Cardiac muscle cell (in vitro differentiated cells and primary cell): ENCODE measurements at places on chromosomes 4 and X.

DNA sequence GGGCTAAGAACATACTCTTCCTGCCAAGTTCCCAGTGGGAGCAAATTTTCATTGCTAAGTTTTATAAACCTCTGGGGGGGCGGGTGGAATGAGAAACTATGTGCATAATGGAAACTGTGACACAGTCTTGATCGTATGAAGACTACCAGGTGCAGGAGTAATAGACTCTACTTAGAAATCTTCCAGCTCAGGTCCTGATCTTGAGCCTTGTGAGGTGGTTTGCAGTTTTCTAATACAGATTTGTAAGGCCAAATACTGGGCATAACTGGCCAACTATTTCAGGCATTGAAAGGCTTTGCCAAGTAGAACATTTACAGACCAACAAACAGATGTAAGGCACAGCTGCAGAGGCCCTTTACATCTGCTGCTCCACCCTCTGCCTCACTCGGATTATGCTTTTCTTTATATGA is 89.7 kb upstream of the CBR4 start:
- peak; percentile 69 for DNase-seq

- peak; percentile 45 for DNase-seq
These were observed 13.8 kb downstream of the MAD2L1 start for GRCh38 chr4:120052856-120053255.

DNA sequence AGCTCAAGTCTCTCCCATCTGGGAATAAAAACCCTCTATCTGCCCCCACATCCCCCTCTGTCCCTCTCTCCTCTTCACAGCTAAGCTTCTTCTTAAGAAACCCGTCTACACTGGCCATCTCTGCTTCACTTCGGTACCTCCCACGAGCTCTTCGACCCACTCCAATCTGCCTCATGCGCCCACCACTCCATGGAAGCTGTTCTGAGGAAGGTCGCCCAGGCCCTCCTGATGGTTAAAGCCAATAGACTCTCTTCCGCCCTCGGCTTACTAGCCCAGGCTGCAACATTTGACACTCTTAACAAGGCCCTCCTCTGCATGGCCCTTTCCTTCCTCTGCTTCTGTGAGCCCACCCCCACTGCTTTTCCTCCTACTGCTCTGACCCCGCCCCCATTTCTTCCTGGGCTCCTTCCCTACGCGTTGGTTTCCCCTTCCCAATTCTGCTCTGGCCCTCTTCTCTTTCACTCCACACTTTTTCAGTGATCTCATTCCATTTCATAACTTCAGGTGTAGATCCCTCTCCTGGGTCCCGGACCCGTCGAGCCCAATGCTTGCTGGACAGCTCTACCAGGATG is 11.8 kb downstream of the IQSEC2 start:
- DNase-seq: no peak

DNA sequence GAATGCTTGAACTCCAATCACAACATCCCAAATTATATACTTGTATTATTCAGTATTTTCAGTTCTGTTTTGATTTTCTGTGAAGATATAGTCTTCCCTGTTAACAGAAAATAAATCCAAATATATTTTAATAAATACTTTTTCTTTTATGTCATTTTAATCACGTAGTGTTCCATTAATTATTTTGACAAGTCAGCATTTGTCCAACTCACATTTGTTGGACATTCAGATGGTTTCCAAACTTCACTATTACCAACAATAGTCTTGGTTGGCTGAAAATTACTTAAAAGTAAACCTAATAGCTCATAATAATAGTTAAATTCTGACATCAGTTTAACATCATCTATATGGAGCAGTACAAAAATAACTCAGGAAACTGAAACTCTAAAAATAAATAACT is 60.7 kb upstream of the SPANXD start:
- no peak for DNase-seq

DNA sequence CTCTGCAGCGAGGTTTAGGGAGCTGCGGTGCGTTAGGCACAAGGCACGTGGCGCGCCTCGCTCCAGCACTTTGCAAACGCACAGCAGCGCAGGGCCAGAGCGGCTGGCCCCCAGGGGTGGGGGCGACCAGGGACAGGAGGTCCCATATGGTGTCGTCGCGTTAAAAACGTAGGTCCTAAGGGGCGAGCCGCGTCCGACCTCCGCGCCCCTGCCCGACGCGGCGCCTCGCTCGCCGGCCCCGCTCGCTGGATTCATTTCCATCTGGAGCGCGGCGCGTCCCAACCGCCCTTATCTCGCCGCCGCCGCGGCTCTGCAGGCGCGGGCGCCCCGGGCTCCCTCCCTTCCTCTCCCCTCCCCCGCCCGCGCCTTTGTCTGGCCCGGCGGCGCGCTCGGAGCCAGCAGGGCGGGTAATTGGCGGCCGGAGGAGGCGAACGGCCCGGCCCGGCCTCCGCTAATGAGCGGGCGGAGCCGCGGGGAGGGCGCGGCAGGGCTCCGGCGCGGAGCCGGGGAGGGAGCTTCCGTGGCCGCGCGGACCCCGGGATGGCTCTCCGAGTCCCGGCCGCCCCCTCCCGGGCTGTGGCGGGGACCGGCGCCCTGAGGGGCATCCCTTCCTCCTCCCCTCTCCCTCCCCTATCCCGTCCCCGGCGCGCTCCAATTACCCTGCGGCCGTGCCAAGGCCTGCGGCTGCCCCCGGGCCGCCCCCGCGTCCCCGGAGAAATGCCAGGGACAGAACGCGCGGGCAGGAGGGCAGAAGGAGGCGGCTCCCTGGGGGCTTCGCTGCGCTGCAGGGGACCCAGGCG is 409.0 kb downstream of the BCOR start:
- DNase-seq: peak; percentile 93

DNA sequence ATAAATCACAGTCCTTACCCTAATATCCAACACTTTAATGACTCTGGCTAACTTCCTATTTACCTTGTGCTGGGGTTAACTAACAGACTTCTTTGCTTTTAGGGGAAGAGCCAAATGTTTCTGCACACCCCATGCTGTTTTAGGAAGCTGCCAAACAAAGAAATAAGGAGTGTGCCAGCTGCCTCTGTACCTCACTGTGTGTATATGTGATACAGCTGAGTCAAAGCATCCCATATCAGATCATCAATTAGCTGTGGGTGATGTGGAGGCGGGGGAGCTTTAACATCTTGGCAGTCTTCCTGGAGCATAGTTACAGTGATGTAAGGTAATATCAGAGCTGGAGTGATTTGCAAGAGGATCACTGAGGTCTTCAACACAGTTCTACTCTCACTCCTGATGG is 95.4 kb downstream of the COL25A1 start:
- DNase-seq: no peak

DNA sequence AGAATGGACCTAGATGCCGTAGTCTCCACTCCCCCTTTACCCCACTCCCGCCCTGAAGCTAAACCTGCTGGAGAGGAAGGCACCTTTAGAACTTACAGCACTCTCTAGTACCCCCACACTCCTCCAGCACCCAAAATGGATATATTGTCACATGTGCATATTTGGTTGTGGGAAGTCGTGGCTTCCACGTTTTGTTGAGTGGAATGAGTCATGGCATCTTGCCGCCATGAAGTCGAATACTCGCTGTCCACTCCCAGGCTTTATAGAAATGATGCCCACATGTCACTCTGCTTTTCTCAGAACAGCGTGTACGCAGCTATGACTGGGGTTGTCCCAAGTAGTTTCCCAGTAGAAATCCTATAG is 545 bp downstream of the ABCE1 start:
- peak; percentile 41 for DNase-seq

DNA sequence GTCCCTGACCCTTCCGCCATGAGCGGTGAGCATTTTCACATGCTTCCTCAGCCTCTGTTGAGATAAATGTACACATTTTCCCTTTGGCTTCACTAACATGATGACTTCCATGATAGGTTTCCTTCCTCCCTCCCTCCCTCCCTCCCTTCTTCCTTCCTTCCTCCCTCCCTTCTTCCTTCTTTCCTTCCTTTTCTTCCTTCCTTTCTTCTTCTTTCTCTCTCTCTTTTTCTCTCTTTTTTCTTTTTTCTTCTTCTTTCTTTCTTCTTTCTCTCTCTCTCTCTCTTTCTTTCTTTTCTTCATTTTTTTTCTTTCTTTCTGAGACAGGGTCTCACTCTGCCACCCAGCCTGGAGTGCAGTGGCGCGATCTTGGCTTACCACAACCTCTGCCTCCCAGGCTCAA is 8.9 kb downstream of the HGFAC start:
- DNase-seq: no peak
